ENCODE measurements at places on chromosomes 4 and X.

GRCh38 chrX:147803948-147804347 is 107.8 kb upstream of the FMR1 start:
- no peak for DNase-seq

DNA sequence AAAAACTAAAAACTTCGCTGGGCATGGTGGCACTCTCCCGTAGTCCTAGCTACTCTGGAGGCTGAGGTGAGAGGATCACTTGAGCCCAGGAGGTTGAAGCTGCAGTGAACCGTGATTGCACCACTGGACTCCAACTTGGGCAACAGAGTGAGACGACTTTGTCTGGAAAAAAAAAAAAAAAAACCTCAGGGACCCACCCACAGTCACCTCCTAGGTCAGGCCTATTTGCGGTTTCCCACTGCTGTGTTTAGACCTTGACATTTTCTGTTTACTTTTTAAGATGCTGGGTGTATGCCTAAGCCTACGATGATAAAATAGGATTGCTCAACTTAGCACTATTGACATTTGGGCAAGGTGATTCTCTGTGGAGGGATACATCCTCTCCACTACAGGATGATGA is 197.4 kb upstream of the TBL1X start:
- no peak for DNase-seq

GRCh38 chrX:102043380-102043779 is 82.1 kb upstream of the TCEAL2 start:
- no peak for DNase-seq

DNA sequence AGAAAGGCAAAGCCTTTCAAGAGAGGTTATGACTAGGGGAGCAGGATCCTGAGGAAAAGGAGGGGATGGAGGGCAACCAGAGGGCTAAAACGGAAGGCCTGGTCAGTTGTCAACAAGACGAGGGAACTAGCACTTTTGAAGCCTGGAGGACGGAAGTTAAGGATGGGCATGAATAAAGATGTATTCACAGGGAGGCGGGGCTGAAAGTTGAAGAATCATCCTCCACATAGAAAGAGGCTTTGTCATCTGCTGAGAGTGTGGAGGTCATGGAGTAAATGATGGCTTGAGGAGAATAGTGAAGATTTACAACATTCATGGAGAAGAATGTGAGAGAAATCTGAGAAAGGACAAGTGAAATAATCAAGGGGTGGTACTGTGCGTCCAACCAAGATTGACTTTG is 137.5 kb downstream of the MAGEB17 start:
- DNase-seq = no peak

DNA sequence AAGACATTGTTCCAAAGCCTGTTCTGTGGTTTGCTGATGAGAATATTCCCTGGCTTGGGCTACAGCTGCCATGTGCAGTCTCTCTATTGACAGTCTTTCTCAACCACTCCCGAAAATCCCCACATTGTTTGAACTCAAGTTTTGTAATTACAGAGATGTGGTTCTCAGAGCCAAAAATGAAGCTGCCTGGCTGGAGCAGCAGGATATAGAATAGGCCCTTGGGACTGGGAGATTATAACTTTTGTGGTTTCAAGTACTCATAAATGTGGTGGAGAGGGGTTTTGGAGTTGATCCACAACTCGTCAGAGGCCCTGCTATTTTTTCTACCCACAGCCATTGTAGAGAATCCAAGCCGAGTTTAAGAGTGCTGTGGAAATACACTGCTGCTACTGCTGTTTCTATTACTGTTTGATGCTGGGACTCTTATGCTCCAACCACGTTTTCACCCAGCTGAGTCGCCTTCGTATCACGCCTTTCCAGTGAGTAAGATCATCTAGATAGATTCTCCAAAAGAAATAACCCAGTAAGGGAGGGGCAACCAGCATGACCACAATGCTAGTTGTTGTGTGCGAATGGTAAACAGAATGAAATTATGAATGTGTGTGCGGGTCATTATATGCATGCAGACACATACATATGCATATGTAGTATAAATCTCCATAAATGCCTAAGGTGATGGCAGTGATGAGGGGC is 57.1 kb upstream of the ATXN3L start:
- peak; percentile 20 for DNase-seq

GRCh38 chr4:33184657-33185290 is 2464.6 kb downstream of the PCDH7 start:
- DNase-seq = no peak

GRCh38 chrX:106752101-106752678 is 25.7 kb downstream of the RNF128 start:
- DNase-seq = no peak

- no peak for DNase-seq
These were observed 10.5 kb downstream of the USP11 start for GRCh38 chrX:47243351-47243750.

DNA sequence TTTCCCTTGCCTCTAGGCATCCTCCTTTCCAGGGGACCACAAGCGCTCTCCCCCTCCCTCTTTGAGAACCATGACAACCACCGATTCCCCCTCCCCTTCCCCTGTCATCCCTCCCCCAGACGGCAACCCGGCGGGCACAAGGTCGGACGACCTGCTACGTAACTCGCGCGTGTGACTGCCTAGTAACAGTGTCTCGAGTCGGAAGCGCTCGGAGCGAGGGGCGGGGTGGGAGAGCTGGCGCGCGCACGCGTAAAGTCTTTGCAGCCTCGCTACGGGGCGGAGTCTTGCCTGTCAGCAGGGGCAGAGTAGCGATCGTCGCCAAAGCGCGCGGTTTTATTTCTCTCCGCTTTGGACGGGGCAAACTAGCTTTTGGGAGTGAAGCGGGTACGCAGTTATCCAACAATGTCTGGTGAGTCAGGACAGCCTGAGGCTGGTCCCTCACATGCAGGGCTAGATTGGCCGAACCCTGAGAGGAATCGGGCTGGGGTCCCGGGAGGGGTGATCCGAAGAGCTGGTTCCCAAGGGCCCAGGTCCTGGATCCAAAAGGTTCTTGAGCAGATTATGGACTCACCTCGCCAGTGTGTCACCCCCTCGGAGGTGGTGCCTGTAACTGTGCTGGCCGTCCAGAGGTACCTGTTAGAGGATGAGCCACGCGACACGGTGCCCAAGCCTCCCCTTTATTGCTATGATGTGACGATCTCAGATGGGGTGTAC is at the start of gene RADX:
Gene RADX (plus strand): TSS at position 300 of the 714 bp plus-strand sequence. CDS start 103 bp downstream, at position 403.
- peak; percentile 70 for DNase-seq

DNA sequence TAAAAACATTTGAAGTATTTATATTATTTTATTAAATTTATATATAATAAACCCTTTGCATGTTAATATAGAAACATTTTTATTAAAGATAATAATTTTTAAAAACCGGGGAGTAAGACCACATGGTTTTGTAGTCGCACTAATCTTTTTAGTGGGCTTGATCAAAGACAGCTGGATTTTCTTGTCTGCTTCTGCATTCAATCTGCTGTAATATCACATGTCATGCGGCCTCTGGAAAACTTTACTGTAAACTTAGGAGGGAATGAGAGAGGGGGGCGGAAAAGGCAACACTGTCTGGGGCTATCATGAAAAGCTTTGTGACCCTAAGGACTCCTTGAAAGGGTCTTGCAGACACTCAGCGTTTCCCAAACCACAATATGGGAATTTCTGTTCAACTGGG is 62.8 kb upstream of the NLGN4X start:
- no peak for DNase-seq

DNA sequence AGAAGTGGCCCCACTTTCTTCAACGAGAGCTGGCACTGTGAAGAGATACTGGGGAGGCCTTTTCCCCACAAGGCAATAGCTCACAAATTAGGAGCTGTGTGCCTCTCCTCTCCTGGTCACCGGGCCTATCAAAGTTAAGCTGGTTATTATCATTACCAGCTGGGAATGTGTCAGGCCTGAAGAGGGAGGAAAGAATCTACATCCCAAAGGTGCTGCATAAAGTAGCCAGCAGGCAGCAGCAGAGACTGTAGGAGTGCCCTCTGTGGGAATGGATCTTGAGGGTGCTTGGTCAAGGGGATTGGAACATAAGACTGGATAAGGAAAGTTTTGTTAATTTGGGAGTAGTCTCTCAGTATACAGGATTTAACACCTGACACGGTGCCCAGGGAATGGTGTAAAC is 9.1 kb upstream of the TMPRSS11D start:
- no peak for DNase-seq

- no peak for DNase-seq
These were observed 13.5 kb downstream of the ARHGAP24 start for GRCh38 chr4:85488416-85488815.

DNA sequence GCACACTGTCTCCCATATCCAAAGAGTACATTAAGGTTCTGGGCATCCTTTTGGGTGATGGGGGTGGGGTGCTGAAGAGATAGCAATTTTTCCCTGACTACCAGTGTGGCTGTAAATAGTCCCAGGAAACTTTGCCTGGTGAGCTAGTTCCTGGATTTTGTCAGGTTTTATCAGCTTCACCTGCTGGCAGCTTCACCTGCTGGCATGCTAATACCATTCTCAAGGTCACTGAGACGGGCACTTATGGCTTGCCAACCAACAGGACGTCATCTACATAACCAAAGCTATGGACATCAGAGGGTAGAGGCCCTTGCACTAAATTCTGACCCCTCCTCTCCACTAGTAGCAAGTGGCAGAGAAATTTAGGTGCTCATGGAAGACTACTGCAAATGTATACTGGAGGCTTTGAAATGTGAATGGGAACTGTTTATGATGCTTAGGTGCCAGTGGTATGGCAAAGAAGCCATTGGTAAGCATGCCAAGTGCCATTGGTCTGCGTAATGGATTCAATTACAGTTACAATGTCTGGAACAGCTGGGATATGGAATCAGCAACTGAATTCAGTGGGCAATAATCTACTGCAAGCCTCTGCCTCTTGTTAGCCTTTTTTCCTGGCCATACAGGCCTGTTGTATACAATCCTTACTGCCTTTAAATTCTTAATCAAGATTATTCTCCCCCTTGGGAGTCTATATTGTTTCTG is 71.6 kb upstream of the SH3RF1 start:
- no peak for DNase-seq

GRCh38 chrX:139106069-139106468 is 394.6 kb upstream of the FGF13 start:
- DNase-seq = no peak

- DNase-seq = no peak
These were observed 64.1 kb downstream of the TRIM2 start for GRCh38 chr4:153268295-153268694.

- DNase-seq = no peak
These were observed 39.0 kb upstream of the HGFAC start for GRCh38 chr4:3402491-3403347.

- DNase-seq = no peak
These were observed 24.8 kb downstream of the SPRY1 start for GRCh38 chr4:123421227-123421936.

DNA sequence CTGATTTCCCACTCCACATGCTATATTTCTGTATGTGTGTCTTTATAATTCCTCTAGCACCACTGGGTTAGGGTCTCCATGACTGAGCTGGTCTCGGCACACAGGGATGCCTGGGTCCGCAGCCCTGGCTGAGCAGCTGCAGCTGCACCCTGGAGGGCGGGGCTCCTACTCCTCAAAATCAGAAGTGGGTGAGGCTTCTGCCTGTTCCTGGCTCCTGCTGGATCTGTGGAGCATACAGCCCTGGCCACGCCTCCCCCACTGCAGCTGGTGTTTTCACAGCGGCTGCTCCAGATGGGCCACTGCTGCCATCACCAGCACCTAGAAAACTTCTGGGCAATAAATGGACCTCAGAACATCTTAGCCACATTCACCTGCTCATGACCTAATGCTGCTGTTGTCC is 30.9 kb downstream of the SPCS3 start:
- DNase-seq = no peak

DNA sequence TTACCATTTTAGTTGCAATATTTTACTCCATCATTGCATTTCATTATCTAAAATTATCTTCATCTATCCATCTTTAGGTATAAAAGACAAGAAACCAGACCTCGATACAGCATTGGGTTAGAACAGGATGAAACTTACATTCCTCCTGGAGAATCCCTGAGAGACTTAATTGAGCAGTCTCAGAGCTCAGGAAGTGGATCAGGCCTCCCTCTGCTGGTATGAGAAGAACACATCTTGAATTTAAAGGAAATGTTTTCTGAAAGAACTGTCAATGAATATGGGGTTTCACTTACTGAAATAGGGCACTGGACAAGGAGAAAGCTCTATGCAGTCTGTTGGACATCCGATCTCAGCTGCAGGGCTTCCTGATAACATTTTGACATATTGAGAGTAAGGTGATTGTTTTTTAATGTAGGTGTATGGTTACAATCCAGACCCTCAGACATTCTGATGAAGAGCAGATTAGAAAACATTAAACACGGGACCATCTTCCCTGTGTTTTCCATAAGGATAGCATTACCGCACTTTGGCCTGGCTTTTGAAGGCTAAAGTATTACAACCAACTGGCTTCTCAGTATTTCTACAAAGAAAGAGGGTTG is 367.2 kb downstream of the BMPR1B start:
- no peak for DNase-seq

- no peak for DNase-seq
These were observed 74.2 kb downstream of the LIMCH1 start for GRCh38 chr4:41611881-41612871.

DNA sequence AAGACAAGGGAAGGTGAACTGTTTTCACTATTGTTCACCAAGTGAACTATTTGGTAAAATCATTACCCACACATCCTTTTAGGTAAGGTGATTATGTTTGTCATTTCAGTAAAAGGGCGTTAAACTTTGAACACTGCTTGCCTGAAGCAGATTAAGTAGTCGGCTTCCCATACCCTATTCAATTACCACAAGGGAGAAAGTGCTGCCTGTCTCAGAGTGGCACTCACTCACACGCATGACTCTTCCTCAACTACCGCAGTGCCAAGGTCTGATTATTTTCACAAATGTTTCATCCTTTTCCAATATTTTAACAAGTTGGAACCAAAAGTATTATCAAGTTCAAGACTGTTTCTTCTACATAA is 11.0 kb downstream of the VEGFC start:
- DNase-seq = no peak

DNA sequence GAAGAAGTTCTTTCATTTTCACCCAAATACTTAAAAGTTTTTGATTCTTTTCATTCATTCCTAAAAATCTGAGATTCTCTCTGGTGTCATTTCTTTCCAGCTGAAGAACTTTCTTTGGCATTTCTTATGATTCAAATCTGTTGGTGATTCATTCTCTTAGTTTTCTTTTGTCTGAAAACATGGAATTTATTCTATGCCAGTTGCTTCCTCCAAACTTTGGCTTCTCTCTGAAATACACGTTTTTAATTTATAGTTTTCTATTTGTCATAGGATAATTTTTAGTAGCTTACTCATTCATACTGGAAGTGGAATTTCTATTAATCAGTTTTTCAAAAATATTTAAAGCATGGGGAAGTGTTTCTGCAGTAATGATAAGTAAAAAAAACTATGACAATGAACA is 1012.0 kb downstream of the RPA4 start:
- no peak for DNase-seq

GRCh38 chrX:147788641-147789350 is 122.9 kb upstream of the FMR1 start:
- no peak for DNase-seq

- no peak for DNase-seq
These were observed 7.8 kb downstream of the HMGB3 start for GRCh38 chrX:150990910-150991309.

- no peak for DNase-seq
These were observed 7.2 kb downstream of the TENM3 start for GRCh38 chr4:182250446-182250845.

- DNase-seq = no peak
These were observed 103.2 kb downstream of the NFKB1 start for GRCh38 chr4:102604222-102604940.

- DNase-seq = no peak
These were observed 562.1 kb upstream of the ADGRL3 start for GRCh38 chr4:60637976-60638375.

Data from NCI-H1930 (cell line).